Thymus (tissue), 14 donors: ENCODE measurements at places on chromosomes 6 and 20.

DNA sequence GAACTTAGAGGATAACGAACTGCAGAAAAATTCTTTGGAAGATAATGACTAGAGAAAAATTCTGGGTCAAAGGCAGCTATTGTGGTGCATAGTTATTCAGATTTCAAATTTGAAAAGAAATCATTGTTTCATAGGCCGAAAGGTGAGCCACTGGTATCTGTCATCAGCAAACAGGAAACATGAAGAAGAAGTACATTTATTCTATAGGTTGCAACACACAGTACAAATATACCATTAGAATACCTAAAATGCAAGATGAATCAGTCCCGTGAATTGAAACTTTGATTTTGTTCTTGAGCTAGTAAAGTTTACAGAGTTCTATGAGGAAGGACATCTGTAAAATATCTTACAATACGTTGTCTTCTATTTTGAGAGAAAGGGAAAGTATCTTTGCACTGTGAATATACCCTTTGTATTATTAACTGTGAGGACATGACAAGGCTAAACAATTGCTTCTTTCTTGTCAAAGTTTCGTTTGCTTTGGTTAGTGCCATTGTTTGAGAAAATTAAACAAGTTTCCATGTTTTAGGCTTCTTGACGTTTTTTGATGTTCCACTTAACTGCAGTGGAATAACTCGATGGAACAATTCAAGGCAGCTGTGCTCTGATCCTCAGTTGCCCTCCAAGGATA, 84.7 kb downstream of the HDGFL1 start:
- no peak for DNase-seq

GRCh38 chr20:5216663-5217062, 89.9 kb downstream of the CDS2 start:
- DNase-seq, result no peak

- DNase-seq, result no peak
These were observed 16.3 kb upstream of the ENPP1 start for GRCh38 chr6:131791476-131791875.

GRCh38 chr6:112021691-112022310, 32.1 kb upstream of the CCN6 start:
- no peak for DNase-seq

GRCh38 chr20:12198281-12198680, 280.6 kb downstream of the BTBD3 start:
- no peak for DNase-seq

DNA sequence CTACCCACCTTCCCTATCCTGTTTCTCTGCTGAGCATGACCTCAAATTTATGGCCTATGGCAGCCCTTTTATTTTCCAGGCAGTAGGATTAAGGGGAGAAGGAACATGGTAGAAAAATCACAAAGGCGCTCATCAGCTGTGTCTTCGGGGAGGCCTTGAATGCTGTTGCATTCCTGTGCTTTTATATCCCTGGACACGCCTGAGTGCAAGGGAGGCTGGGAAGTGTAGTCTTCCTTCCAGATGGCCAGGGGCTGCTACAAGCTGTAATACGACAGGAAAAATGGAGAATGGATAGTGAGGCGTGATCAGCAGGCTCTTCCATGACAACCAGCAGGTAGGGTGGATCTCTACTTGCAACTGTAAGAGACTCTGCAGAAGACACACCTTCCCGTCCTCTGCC, 210.9 kb upstream of the GGTLC1 start:
- DNase-seq, result no peak

DNA sequence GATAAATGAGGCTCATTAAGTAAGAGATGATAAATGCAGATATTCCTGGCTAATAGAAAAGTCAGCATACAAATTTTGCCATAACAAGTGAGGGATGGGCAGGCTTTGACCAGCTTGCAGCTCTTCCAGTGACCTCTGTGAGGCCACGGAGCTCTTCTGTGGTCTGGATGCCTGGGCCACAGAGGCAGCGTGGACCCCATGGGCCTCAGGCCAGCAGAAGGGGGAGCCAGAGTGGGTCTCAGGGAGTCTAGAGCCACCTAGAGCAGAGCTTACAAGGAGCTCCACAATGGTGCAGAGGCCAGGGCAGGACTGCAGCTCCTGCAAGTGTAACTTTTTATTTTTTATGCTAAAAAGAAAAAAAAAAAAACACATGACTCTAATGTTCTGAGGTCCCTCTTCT, 165.1 kb downstream of the ARID1B start:
- DNase-seq, result no peak

DNA sequence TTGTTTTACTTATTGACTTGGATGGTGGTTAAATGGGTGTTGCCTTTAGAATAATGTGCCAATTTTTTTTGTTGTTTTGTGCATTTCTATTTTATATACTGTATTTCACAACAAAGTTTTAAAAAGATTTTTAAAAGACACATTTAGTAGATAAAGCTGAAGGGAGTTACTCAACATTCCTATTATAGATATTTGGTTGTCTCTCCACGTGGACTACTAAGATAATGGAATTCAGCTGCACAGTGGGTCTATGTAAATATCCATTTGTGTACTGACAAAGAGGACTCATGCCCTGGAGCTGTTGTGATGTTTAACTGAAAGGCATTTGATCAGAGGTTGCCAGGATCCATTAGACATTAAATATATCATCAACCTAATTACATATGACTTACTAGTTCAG, 23.2 kb upstream of the FAM135A start:
- no peak for DNase-seq

DNA sequence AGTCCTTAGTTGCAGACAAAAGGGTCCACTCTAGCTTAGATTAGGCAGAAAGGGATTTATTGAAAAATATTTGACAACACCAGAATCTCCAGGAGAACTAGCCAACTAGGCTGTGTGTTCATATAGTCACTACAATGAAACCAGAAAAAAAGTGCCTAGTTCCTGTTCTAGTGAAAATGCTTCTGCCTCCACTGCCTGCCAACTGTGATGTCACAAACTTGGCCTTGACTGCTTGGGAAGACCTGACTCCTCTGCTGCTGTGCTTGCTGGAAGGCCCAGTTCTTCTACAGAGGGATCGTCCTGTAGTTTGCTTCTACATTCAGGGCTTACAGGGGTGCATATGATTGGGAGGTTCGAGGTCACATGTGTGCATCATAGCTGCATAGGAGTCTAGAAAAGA, 40.3 kb upstream of the XRN2 start:
- no peak for DNase-seq

DNA sequence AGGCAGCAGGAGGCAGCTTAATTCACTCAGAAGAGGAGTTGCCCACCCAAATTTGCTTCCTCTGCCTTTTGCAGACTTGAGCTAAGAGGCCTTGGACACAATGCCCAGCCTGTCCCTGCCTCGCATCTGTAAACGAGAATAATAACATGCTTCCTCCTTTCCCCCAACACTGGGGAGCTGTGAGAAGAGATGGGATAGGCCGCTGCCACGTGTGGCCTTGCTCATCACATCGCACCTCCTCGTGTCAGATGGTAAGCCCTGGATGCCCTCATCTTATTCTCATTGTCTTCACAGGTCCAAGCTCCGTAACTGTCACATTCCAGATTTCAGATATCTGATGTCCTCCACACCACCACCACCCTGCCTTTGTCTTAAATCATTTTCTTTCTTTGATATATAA, 13.1 kb upstream of the TUBB2B start:
- DNase-seq, result no peak

GRCh38 chr20:14643556-14643955, 306.1 kb upstream of the FLRT3 start:
- DNase-seq, result no peak

- peak; percentile 53 for DNase-seq
These were observed 8.1 kb downstream of the NEDD9 start for GRCh38 chr6:11224252-11224965.

DNA sequence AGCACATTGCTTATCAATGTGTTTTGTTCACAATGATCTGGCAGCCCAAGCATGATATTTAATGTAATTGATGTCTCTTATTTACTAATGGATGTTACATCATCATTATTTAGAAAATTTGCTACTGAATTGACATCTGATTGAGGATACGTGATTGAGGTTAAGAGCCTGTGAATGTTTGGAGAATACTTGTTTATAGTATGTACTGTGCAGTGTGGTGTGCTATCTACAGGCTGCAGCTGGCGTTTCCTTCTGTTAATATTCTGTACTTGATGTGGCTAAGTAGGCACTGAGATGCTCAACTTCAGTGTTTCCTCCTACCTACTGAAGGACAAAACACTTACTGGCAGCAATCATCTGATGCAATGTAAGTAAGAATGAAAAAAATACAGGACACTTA, 709.6 kb upstream of the FLRT3 start:
- DNase-seq, result peak; percentile 82

DNA sequence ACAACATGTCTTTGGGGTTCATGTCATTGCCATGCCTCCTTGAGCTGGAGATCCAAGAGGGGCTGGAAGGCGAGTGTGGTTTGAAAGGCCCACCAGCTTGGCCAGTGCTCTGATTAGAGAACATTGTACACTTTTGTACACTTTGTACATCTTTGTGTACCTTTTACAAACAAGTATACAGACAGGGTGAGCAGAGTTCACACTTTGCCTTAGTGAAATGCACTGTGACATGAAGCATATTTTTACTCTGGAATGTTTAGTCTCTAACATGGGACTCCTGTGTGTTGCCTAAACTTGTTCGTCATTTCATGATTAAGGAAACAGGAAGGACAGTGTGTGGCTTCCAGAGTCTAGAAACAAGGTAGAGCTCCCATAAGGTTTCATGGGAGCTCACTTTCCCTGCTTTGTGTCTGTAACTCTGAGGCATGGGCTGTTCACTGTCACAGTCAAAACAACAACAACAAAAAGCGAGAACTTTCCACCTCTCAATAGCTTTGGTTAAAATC, 225.8 kb upstream of the SOX4 start:
- no peak for DNase-seq

DNA sequence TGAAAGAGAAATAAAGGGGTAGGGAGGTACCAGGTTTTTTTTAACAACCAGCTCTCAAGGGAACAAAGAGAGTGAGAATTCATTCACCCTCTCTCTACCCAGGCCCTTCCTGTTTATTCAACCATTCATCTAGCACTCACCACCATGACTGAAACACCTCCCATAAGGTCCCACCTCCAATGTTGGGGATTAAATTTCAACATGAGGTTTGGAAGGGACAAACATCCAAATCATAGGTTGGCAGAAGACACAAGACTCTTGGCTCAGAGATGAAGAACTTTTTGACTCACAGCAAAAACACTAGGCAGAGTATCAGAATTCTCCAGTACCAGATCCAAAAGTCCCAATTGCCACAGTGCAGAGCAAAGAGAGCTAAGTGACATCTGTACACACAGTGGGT, 186.3 kb downstream of the EDN1 start:
- no peak for DNase-seq

GRCh38 chr6:169991031-169991390, 239.6 kb downstream of the ERMARD start:
- no peak for DNase-seq

- DNase-seq, result no peak
These were observed 66.5 kb upstream of the PIM1 start for GRCh38 chr6:37103169-37104039.

DNA sequence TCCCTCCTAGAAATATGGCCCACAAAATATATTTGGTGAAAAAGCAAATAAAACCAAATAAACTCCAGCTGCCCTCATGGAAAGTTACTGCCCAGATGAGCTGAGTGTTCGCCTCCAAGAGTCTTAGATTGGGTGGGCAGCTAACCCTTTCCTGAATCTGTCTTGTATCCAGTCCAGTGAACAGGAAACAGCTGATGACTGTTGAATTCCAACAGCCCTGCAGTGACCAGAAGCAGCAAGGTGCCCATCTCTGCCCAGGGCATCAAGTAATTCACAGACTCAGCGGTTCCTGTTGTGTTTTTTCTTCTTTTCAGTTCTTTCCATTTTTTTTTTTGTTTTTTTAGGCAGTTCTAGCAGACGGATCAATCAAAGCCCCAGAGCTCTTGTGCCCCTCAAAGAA, 199.2 kb downstream of the UBE3D start:
- no peak for DNase-seq

- DNase-seq, result no peak
These were observed 135.8 kb downstream of the SLC35F1 start for GRCh38 chr6:118042855-118043254.

DNA sequence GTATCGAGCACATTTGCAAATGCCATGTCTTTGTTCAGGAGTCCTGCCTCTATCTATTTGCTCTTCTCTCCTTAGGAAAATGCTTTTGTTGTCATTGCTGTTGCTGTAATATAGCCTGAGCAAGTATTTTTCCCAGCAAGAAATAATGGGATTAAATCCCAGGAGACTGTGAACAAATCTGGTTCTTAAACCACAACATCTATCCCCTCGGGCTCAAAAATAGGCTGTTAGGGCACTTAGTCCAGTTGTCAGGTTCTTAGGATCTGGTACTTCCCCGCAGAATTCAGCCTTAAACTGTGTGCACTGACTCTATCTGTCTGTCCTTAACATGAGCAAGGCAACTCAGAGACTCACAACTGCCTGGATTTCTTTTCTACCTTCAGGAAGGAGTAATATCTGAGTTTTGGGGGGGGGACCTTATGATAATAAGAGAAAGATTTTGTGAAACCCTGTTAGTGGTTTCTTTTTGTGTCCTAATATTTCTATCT, 437.5 kb downstream of the HTR1B start:
- DNase-seq, result no peak

- DNase-seq, result no peak
These were observed 4.2 kb downstream of the PPP2R5D start for GRCh38 chr6:42988486-42989020.

DNA sequence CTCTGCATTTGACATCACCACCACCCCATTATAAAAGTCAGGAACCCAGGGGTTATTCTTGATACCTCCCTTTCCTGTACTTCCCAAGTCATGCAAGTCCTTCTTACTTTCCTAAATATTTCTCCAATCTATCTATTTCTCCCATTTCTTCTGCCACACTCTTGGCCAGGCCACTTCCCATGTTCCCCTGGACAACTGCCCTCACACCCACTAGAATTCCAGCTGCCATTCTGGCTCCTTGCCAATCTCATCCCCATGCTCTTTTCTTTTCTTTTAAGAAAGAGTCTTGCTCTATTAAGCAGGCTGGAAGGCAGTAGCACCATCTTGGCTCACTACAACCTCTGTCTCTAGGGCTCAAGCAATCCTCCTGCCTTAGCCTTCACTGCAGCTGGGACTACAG, 15.2 kb downstream of the DEFB132 start:
- no peak for DNase-seq

DNA sequence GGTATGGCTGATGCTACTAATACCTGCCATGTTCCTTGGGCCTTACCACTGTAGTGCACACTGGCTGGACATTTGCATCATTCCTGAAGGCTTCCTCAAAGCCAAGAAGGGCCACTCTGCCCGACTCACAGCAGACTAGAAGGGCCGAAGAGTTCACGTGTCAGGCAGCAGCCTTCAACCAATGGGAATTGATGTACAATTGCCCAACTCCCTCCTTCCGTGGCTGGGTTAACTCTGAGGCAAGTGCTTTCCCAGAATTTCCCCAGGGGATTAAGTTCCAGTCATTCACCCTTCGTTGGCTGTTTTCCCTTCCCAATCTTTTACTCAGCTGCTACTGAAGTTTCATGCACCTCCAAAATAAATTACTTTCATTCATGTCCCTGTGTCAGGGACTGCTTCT, 29.8 kb downstream of the PSMB9 start:
- DNase-seq, result no peak
